ENCODE measurements at places on chromosomes 3 and 15.

- DNase-seq, result no peak
Observed at GRCh38 chr15:80750575-80750974, 28.6 kb upstream of the CEMIP start.

DNA sequence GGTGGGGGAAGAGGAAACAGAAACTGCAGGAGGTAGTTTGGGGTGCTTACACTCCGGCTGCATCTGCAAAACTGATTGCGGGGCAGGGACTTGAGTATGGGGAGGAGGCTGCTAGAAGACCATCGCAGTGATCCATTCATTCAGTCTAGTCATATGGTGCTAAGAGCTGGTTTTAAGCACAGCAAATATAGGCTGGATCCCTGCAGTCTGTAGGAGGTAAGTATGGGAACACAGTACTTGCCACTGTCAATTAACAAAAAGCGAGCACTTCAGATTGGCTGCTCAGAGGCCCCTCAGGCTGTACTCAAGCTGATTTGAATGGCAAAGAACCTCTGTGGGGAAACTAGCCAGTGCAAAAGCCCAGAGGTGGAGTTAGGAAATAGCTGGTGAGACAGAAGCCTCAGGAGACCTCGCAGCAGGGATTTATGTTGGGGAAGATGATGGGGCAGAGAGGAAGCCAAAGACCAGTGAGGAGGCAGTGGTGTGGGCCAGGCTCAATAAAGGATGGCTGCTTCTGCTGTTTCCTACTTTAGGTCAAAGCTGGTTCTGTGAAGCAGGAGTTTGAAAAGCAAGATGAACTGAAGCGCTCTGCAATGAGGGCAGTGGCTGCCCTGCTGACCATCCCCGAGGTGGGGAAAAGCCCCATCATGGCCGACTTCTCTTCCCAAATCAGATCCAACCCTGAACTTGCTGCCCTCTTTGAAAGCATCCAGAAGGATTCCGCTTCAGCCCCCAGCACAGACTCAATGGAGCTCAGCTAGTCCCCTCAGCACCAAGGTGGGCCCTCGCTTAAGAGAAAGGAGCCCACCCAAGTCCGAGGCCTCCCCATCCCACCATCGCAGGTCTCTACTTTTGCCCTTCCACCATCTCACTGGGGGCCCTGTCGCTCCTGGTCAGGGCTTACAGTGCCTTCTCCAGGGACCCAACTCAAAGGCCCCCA is 7.9 kb downstream of the RPL32 start:
- DNase-seq, result no peak

DNA sequence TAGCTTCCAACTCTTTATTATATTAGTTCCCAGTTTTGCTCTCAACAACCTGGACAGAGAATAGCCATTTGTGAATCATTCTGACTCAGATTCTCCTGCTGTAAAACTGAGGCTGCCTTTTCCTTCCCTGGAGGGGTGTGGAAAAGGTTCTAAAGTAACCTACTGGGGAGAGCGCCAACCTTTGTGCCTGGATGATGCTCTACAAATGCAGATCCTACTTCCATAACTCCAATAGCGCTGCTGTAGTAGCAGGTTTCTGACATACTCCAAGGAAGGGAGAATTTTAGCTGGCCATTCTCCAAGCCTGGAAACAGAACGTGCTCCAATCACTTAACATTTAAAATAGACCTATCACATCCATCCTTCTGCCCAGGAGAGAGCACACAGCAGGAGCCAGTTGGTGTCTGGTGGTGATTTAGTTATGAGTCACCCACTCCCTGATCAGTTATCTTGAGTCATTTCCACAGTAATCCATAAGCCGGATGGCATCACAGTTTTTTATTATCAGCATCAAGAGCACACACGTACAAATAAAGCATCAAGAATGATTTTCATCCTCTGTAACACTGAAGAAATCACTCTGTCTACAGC is 38.3 kb downstream of the MYH15 start:
- no peak for DNase-seq

GRCh38 chr3:62911526-62911925 is 36.3 kb upstream of the CADPS start:
- no peak for DNase-seq

- DNase-seq, result no peak
Observed at GRCh38 chr3:62940771-62941563, 65.8 kb upstream of the CADPS start.

- no peak for DNase-seq
Observed at GRCh38 chr3:111762537-111762936, 96.5 kb upstream of the PHLDB2 start.

GRCh38 chr3:120324190-120324589 is 25.0 kb downstream of the LRRC58 start:
- DNase-seq, result no peak

DNA sequence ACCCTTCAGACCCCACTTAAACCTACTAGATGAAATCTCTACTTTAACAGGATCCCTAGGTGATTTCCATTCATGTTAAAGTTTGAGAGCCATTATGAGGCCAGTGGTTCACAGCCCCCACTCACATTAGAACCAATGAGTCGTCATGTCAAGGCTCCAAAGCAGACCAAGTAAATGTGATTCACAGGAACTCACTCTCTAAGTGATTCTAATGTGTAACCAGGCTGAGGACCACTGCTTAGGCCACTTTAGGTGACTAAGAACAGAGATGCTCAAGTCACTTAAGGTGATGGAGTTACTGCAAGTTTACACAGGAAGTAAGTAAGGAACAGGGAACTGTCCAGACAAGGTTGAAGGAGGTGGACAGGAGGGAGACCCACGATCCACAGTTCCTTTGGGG is 7.7 kb downstream of the GALNT15 start:
- DNase-seq, result no peak

DNA sequence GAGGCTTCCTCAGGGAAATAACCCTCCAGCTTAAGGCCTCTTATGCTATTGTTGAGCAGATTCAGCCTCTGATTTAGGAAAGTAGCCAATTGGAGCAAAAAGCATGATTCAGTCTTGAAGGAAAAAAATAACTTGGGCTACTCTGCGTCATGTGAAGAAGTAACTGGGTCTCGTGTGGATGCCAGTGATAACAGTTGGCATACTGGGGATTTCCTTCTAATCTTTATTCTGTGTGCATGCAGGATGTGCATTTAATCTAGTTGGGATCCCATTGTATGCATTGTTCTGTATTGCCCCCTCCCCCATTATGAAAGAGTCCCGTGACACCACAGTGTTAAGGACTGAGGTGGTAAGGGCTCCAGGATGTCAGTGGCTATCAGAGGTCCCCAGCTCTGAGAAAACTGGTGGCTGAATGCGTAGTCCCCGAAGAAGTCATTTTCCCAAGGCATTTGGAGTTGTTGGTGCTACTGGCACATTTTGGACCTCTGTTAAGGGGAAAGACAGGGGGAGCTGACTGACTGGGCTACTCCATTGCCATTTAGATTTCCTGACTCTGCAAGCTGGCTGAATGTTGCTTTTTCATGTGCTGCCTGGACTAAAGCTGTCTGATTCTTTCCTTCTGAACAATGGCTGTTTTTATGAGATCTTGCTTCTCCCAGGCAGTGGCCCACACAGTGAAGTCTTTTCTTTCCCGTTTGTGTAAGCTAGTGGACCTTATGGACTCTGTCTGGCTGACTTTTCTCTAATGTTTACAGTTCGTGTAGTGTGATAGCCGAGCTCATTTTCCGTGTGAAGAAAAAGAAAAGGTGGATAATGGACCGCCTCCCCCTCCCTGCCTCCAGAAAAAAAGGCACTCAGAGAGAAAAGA is 38.4 kb upstream of the TRAK1 start:
- DNase-seq, result no peak

GRCh38 chr3:154122552-154122911 is 1.3 kb downstream of the ARHGEF26 start:
- DNase-seq, result no peak

DNA sequence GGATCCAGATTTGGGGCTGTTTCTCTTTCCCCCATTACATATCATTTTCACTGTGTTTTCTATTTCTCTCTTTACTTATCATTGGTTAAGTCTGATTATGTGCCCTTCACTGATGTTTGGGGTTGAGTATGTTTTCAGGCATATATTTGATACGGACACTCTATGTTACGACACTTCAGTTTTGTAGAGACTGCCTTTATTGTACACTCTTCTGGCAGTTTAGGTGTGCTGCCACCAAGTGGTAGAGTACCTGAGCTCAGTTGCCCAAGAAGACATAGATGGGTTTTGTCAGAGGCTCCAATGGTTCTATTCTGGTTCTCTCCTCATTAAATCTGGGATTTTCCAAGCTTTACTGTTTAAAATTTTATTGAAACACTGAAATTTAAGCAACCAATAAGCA is 255.0 kb upstream of the ROPN1 start:
- DNase-seq, result no peak

DNA sequence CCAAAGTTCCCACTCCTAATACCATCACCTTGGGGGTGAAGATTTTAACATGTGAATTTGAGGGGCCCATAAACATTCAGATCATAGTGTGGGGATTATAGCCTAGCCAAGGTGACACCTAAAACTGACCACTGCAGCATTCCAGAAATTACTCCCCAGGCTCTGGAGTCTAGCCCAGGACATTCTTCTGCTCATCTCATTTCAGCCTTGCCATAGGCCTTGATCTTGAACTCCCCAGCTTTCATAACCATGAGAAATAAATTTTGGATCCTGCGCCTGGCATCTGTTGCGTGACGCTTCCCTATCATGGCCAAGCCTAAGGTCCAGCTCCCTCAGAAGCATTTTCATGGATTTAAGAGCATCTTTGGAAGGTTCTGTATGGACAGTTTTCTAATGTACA is 502.9 kb upstream of the THBS1 start:
- DNase-seq, result no peak

- DNase-seq, result no peak
Observed at GRCh38 chr3:175664911-175665310, 805.8 kb downstream of the NAALADL2 start.

DNA sequence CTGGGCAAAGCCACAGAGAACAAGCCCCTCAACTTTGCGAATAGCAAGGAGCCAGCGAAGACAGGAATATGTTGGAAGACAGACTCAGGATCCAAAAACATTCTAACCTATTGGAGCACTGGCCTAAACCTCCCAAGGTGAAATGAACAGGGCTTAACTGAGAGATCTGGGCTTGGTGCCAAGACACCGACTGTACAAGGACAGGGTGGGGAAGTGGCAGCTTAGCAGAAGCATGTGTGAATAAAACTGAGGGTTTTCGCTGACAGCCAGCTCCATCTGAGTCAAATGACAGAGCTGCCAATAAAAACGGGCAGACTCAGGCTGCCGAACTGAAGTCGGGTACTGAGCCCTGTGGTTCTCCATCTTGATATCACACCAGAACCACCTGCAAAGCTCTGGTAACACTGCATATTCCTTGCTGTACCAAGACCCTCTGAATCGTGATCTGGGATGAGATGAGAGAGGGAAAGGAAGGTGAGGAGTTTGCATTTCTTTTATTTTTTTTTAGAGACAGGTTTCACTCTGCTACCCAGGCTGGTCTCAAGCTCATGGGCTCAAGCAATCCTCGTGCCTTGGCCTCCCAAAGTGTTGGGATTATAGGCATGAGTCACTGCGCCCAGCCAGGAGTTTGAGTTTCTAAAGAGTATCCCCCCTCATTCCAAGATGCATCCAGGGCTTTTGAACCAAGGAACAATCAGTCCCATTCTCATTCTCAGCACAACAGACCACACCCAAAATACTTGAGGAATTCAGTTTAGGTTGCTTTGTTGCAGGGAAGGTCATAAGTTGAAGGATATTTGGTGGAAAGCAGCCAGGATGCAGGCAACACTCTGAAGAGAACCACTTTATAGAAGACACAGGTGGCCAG is 6.0 kb upstream of the PLCB2 start:
- no peak for DNase-seq

GRCh38 chr3:50483374-50483773 is 20.1 kb downstream of the CACNA2D2 start:
- DNase-seq, result no peak

- no peak for DNase-seq
Observed at GRCh38 chr3:29525254-29525881, 244.5 kb downstream of the RBMS3 start.

DNA sequence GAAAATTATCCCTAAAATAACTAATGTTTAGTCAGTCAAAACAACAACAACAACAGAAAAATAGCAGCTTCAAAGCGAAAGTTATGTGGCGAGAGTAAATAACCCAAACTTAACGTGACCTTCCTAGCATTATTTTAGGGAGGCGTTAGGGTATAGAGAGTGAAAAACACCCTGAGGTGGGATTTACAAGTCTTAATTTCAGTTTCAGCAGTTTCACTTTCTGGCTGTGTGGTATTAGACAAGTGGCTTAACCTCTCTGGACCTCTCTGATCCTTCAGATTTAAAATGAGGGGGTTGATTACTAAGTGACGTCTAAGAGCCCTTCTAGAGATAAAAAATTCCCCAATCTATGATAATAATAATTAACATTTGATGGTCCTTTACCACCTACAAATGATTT is 291.2 kb downstream of the ZBTB20 start:
- no peak for DNase-seq

- DNase-seq, result no peak
Observed at GRCh38 chr3:168858327-168858726, 762.6 kb upstream of the GOLIM4 start.

DNA sequence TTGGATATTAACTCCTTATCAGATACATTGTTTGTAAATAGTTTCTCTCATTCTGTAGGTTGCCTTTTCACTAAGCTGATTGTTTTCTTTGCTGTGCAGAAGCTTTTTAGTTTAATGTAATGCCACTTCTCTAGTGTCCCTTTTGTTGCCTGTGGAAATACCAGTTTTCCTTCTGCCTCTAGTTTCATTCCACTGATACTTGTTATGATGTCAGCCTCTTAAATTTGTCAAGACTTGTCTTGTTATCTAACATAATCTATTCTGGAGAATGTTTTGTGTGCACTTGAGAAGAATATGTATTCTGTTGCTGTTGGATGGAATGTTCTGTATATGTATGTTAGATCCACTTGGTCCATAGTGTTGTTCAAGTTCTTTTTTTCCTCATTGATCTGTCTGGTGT is 18.0 kb upstream of the CEP152 start:
- no peak for DNase-seq

Data from neuronal stem cell (in vitro differentiated cells).